ENCODE measurements at places on chromosomes 2 and 18. TPM values are rescaled to one million over a fixed set of nuclear protein-coding genes. Genes with fewer than 3 reads are reported as not detected.

- no peak for DNase-seq
- H3K36me3 ChIP-seq: no peaks in the 10 kb centered on the region
- no peak overlapping the region for H3K27ac ChIP-seq
These were observed 158.3 kb downstream of the EML6 start for GRCh38 chr2:54881759-54882158.

DNA sequence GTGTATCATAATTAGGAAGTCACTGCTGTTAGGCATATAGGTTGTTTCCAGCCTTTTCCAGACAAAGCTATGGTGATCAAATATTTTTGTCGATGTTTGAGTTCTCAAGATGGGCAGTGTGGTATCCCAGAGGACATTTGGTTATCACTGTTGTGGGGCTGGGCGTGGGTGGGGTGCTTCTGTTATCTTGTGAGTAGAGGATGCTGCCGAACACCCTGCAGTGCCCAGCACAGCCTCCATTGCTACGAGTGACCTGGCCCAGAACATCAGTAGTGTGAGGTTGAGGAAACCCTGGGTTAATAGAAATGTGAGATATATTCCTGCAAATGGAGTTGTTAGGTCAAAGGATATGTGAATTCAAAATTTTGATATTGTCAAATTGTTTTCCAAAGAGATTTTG lies 33.2 kb downstream of the ZNF236 start:
- H3K36me3 ChIP-seq: no peaks in the 10 kb centered on the region
- DNase-seq: no peak
- H3K27ac ChIP-seq: no peak overlapping the region
- H3K4me3 ChIP-seq: no peak overlapping the region
- no peaks in the 10 kb centered on the region for H3K27me3 ChIP-seq

DNA sequence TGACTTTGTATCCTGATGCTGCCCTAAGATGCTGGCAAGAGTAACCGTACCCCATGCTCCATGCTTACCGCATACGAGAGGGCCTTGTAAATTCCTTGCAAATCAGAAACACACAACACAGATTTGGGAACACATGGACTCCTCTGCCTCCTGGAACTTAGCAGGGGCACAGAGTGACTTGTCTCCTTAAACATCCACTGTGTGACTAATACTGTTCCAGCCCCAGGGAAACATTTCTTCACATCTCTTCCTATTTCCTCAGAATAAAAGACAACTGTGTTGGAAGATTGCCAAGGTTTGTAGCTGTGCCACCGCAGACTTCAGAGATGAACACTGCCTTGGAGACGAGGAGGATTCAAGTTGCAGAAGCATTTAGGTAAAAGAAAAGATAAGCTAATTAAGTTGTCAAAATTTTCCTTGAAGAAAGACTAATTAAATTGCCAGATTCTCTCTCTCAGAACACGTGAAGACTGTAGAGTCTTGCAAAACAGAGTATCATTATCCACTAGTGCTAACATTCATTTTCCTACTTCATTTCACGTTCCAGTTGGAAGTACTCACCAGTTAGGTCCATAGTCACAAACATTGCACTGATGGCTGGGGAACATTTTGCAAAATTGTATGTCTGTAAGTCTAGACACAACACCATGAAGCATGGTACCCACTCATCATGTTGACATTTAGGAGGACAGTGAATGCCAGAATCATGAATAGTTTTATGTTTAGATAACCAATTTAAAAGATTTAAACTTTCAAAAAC lies 188.8 kb downstream of the TSN start:
- no peaks in the 10 kb centered on the region for H3K27me3 ChIP-seq
- no peak overlapping the region for H3K27ac ChIP-seq
- no peaks in the 10 kb centered on the region for H3K36me3 ChIP-seq
- H3K4me3 ChIP-seq: no peak overlapping the region
- no peaks in the 10 kb centered on the region for H3K4me1 ChIP-seq

DNA sequence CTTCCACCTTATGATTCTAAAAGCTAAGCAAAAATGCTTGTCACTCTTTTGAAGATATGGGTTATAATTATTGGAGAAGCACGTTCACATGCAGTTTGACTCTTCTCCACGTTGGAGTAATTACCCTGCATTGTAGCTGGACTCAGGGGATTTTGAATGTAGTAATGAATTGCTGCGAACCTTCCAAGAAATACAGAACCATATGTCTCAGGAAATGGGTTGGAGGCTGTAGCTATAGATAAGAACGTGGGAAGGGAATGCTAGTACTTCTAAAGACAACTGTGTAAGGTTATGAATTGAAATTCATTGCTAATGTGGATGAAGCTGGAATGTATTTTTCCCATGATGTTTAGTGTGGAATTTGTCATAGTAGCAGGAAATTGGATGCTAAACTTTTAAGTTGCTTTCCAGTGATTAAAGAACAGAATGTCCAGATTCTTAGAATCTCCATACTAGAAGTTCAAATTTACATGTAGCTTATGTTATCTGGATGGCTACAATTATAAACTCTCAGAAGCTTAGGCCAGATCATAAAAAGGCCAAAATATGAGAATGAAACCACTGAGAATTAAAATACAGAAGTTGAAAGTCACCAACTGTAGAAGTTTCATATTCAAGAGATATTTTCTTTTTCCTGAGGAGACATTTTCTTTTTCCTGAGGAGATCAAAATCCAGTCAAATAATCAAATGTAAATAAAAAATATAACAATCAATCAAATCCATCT lies 27.3 kb upstream of the SPOPL start:
- H3K27ac ChIP-seq: no peak overlapping the region
- DNase-seq: no peak
- H3K27me3 ChIP-seq: no peaks in the 10 kb centered on the region

DNA sequence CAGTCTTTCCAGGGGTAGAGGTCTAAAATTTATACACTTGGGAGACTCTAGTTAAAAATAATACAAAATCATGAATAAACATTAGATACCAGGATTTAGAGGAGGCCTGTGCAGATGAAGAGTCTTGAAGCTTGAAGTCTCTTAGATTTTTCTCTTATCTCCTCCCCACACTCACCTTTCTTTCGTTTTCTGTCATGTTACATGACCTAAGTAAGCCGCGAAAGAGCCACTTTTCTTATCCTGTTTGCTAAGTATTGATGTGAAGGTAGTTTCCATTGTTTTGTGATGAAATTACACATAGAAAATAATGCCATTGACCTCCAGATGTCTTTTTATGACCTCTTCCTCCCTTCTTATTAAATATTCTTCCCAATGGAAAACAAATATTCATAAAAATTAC lies 367.8 kb downstream of the LRRTM1 start:
- H3K4me3 ChIP-seq: no peak overlapping the region
- no peaks in the 10 kb centered on the region for H3K36me3 ChIP-seq
- no peaks in the 10 kb centered on the region for H3K27me3 ChIP-seq
- no peak overlapping the region for H3K27ac ChIP-seq
- no peaks in the 10 kb centered on the region for H3K4me1 ChIP-seq
- DNase-seq: no peak

DNA sequence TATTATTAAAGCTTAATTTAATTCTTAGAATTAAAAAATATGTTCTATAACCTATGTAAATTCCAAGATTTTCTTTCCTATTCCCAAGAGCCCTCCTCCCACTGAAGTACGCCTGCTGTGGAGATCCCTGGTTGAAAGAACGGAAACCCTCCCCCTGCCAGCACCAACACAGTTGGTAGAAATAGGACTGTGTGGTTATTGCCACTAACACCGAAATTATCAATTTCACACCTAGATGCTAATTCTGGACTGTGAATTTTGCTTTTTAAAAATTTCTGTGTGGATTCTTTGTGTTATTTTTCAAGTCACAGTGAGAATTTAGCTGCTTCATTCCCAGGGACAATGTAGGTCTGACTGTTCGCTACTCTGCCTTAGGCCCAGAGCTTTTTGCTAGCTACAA lies 305.8 kb upstream of the HNMT start:
- H3K4me1 ChIP-seq: no peaks in the 10 kb centered on the region
- DNase-seq: no peak
- no peaks in the 10 kb centered on the region for H3K36me3 ChIP-seq
- no peak overlapping the region for H3K27ac ChIP-seq
- no peaks in the 10 kb centered on the region for H3K27me3 ChIP-seq

DNA sequence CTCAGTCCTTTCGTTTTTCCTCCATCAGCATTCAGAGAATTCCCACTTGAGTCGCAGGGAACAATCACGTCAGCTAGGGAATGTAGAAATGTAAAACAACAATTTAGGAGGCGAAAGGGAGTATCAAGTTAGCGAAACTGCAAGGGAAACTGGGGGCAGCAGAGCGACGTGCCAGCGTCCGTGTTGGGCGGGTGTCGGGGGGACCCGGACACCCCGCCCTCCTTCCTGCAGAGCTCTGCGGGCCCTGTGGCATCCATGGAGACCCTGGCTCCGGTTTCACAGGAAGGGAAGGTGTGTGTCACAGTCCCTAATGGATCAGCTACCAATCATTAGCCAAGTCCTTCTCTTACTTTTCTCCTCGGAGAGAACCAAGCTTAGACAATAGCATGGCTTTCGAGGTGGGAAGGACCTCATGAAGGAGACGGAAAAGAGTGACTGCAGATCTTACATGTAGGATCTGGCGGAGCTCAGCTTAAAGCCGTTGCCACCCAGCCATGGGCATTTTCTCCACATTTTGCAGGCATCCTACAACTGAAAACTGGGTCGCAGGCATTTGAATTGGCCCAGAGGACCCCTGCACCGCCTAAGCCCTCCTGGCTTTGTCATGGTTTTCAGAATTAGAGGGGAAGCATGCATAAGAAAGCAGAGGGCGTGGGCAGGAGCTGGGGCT lies 33.7 kb downstream of the SOX11 start:
- DNase-seq: no peak
- no peak overlapping the region for H3K4me3 ChIP-seq
- no peaks in the 10 kb centered on the region for H3K4me1 ChIP-seq
- H3K27ac ChIP-seq: no peak overlapping the region

DNA sequence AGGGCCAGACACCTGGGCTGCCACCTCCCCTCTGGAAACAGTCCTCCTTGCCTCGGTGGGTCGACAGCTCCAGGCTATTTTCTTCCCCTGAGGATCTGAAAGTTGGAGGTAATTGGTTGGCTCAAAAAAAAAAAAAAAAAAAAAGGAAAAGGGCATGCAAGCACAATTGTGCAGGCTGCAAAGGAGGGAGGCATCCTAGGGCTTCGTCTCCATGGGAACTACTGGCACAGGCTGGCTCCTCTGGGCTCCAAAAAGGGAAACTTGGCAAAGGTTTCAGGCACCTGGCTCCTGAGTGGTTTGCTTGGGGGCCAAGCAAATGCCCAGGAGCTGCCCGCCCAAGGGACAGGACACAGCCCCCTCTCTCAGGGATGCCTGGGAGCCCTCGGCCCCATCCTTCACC lies 1.1 kb upstream of the KCNIP3 start:
- H3K4me3 ChIP-seq: no peak overlapping the region
- no peak for DNase-seq
- peaks cover 14% of the 10 kb centered on the region for H3K36me3 ChIP-seq
- no peaks in the 10 kb centered on the region for H3K4me1 ChIP-seq
- no peaks in the 10 kb centered on the region for H3K27me3 ChIP-seq
- no peak overlapping the region for H3K27ac ChIP-seq

GRCh38 chr18:79803611-79804051 lies 5.9 kb downstream of the KCNG2 start:
- H3K36me3 ChIP-seq: no peaks in the 10 kb centered on the region
- DNase-seq: no peak
- peaks cover 24% of the 10 kb centered on the region for H3K27me3 ChIP-seq

- no peaks in the 10 kb centered on the region for H3K27me3 ChIP-seq
- no peak overlapping the region for H3K4me3 ChIP-seq
- no peak for DNase-seq
- H3K4me1 ChIP-seq: no peaks in the 10 kb centered on the region
These were observed 6.7 kb upstream of the SCN1A start for GRCh38 chr2:166134252-166135151.

DNA sequence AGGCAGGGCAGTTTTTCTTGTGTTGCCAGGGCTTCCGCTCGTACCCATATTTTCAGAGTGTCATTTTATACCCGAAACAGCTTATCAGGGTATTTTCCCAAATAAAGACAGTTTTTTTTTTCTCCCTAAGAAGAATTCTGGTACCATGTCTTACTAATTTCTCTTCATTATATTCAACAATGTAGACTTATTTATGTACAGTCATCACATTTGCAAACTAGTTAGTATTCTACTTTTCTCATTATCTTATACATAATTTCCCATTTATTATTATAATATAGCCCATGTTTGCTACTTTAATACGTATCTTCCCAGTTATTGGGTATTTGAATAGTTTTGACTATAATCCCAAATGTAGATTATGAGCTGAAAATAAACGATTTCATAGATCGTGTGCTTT lies 36.5 kb upstream of the PAIP2B start:
- H3K36me3 ChIP-seq: no peaks in the 10 kb centered on the region
- no peak overlapping the region for H3K4me3 ChIP-seq
- no peaks in the 10 kb centered on the region for H3K4me1 ChIP-seq
- no peak overlapping the region for H3K27ac ChIP-seq
- no peak for DNase-seq

- no peak overlapping the region for H3K4me3 ChIP-seq
- DNase-seq: no peak
- no peaks in the 10 kb centered on the region for H3K27me3 ChIP-seq
- H3K27ac ChIP-seq: no peak overlapping the region
- H3K36me3 ChIP-seq: no peaks in the 10 kb centered on the region
These were observed 9.2 kb upstream of the BBS5 start for GRCh38 chr2:169469952-169470572.

- H3K27me3 ChIP-seq: no peaks in the 10 kb centered on the region
- no peak for DNase-seq
- H3K4me3 ChIP-seq: no peak overlapping the region
- H3K4me1 ChIP-seq: no peaks in the 10 kb centered on the region
These were observed 36.4 kb downstream of the SCN1A start for GRCh38 chr2:166091439-166091838.

- H3K36me3 ChIP-seq: no peaks in the 10 kb centered on the region
- H3K27ac ChIP-seq: no peak overlapping the region
- no peak for DNase-seq
- H3K4me3 ChIP-seq: no peak overlapping the region
- no peaks in the 10 kb centered on the region for H3K27me3 ChIP-seq
These were observed 208.2 kb upstream of the CHAC2 start for GRCh38 chr2:53559302-53559966.

GRCh38 chr2:36574560-36574959 lies 23.4 kb downstream of the FEZ2 start:
- H3K27me3 ChIP-seq: no peaks in the 10 kb centered on the region
- no peaks in the 10 kb centered on the region for H3K4me1 ChIP-seq
- H3K36me3 ChIP-seq: no peaks in the 10 kb centered on the region
- DNase-seq: no peak

- no peaks in the 10 kb centered on the region for H3K4me1 ChIP-seq
- no peak for DNase-seq
- no peak overlapping the region for H3K27ac ChIP-seq
- no peaks in the 10 kb centered on the region for H3K36me3 ChIP-seq
These were observed 5.6 kb upstream of the TMEM17 start for GRCh38 chr2:62511636-62512035.

SGPP2 gene
- total RNA-seq: not detected

BMP10 gene
- not detected for total RNA-seq

DOCK10 gene
- total RNA-seq: 16.7 TPM

MERTK gene
- 31.8 TPM for total RNA-seq

RSAD2 gene
- total RNA-seq: 7.6 TPM

TIA1 gene
- 74.1 TPM for total RNA-seq

SERPINB7 gene
- total RNA-seq: not detected

NT5C1B gene
- not detected for total RNA-seq

FOXI3 gene
- not detected for total RNA-seq
